ENCODE measurements at places on chromosomes 3 and 15.

DNA sequence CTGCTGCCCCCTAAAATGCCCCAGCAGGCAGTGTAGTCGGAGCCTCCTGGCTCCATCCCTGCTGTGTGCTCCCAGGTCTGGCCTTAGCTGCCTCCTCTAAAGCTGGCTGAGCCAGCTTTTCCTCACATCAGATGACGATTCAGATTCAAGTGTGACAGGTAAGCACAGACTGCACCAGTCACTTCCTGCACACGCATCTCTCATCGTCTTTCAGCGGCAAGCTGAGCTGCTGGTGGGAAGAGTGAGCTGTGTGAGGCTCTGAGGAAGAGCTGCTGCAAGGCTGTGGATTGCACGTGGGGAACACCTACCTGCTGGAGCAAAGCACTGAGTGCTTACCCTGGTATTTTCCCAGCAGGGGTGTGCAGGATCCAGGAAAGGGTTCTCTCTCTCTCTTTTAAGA is 88.4 kb upstream of the RPL32 start:
- DNase-seq, result no peak

DNA sequence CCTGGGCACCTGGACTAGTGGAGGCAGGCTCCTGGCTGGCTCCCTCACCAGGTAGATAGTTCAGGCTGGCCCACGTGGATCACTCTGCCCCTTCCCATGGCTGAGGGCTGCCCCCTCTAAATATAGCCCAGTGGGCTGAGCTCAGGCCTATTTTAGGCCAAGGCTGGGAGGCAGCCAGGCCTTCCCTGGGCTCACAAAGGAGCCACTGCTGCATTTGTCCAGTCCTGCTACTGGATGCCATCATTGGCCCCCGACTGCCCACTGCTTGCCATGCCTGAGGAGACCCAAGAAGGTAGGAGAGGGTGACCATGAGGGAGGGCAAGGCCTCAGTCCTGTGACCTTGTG is at the start of gene LSMEM2:
TSS of gene LSMEM2 (plus strand) at position 208 of the 345 bp plus-strand sequence. CDS start at position 235, 27 bp downstream.
- no peak for DNase-seq

DNA sequence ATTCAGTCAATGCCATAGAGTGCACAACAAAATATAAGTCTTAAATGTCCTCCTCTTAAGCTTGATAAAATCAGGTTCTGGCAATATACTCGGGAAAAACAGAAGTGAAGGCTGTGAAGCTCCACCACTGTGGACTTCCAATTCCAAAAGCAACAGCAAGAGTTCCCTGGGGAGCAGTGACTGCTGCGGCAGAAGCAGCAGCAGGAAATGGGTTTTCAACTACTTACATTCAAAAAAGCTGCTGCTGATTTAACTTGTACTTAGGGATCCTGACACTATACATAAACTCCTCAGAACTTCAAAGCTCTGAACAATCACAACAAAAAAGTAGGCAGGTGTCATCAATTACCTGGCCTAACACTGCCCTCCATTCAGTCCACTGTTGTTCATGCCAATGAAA is 4.7 kb downstream of the CEP152 start:
- DNase-seq, result peak; percentile 88

DNA sequence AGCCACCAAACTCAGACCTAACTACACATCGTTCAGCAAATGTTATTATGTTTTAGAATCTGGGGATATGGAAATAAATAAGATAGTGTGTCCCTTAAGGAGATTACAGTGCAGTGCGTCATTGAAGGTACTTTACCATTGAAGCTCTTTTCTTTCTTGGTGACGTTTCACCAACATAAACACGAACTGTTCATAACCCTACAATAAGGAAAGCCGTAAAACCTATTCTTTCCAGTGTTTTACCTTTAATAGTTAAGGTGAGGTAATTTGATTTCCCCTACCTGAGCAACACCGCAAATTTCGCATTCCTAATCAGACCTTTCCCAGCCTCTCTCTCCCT is 826 bp downstream of the CCDC66 start:
- no peak for DNase-seq

DNA sequence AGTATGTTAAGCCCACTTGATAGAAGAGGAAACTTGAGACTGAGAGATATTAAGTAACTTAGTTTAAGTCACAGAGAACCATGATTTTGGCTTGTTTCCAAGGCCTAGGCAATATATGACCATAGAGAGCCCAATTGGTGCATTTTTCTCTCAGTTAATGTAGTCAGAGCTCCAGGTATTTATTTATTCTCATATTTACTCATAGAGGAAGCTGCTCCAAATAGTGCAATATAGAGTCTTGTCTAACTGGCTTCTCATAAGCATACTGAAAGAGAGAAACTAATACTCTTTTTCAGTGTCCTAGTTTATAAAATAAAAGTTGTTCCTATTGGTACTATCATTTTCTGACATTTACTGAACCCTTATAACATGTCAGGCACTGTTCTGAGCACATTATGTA is 15.2 kb downstream of the TRNT1 start:
- no peak for DNase-seq

- no peak for DNase-seq
These were observed 337.2 kb downstream of the ZBTB20 start for GRCh38 chr3:114809668-114810413.

GRCh38 chr3:11626084-11626463 is 17.6 kb downstream of the VGLL4 start:
- no peak for DNase-seq

DNA sequence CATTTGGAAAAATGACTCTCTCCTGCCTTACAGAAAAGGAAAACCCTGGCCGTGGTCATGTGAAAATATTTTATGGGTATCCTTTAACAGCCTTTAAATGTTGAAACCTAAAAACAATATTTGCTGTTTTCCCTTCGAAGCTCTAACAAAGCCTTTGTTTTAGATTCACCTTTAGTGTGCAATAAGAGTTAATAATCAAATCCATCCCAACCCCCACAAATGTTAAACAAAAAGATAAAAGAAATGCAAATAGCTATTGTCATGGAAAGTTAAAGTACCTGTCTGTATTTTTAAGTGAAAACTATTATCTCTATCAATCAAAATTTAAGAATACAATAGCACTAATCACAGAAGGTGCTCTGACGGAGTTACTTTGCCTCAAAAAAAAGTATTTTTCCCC is 279.3 kb downstream of the FOXP1 start:
- no peak for DNase-seq

DNA sequence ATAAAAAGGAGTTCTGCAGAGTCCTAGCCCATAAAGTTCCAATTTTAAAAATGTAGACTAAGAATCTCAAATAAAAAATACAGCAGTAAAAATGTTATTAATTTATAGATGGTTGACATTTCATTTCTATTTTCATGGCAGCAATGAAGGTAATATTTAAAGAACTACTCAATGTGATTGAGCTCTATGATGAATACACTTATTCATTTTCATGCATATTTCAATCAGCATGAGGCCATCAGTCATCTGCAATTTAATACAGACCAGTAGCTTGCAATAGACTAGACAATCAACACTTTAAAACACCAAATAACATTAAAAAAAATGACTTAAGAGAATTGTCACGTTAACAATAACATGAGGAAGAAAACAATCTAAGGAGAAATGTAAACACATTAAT is 1295.8 kb upstream of the ALCAM start:
- DNase-seq, result no peak

DNA sequence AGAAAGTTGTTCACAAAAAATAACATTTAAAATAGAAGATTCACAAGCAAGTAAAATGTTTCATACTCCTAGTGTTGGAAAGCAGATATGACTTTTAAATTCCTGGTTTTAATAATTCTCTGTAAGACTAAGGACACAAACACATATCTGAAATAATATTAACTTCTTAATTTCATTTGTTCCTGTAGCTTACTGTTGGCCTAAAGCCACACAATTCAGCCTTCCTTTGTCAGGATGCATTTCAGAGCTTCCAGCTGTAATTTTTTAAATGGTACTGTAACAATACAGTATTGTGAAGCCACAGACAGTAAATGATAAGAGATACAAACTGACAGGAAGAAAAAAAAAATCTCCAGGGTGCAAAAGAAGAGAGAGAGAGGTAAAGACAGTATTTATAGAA is 84.2 kb downstream of the TMCC1 start:
- DNase-seq, result no peak

GRCh38 chr3:161072751-161073150 is 32.4 kb downstream of the B3GALNT1 start:
- no peak for DNase-seq

- peak; percentile 40 for DNase-seq
These were observed 69.3 kb downstream of the TBC1D2B start for GRCh38 chr15:78007964-78008886.

DNA sequence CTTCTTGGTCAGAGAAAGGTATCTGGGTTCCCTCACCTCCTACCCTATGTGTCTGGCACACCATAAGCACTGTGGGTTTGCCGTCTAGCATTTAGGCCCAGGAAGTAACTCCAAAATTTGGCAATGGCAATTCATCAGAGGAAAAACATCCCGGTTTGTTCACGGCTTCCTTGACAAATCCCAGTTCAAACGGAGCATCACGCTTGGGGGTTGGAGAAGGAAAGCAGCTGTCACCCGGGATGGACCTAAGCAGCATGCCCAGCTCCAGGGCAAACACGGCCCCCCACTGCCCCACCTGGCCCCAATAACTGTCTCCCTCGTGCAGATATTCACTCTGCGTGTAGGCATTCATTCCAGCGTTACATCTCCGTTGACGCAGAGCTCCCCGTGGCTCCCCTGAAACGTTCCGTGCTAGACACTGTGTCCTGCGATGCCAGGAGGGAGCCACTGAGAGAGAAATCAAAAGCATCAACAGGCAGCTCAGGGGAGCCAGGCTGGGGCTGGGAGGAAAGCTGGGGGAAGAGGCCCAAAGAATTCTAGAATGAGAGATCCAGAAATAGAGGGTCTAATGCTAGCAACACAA is 41.4 kb downstream of the NTRK3 start:
- no peak for DNase-seq

GRCh38 chr3:13323822-13324221 is 96.3 kb downstream of the NUP210 start:
- no peak for DNase-seq
